ENCODE measurements at places on chromosomes 1 and 21.

GRCh38 chr1:54239035-54239383 is 39.0 kb downstream of the MRPL37 start:
- DNase-seq, result no peak
- H3K4me1 ChIP-seq, result peaks cover 15% of the 10 kb centered on the region
- H3K4me3 ChIP-seq, result no peak overlapping the region
- peaks cover 36% of the 10 kb centered on the region for H3K36me3 ChIP-seq
- no peak overlapping the region for H3K27ac ChIP-seq

DNA sequence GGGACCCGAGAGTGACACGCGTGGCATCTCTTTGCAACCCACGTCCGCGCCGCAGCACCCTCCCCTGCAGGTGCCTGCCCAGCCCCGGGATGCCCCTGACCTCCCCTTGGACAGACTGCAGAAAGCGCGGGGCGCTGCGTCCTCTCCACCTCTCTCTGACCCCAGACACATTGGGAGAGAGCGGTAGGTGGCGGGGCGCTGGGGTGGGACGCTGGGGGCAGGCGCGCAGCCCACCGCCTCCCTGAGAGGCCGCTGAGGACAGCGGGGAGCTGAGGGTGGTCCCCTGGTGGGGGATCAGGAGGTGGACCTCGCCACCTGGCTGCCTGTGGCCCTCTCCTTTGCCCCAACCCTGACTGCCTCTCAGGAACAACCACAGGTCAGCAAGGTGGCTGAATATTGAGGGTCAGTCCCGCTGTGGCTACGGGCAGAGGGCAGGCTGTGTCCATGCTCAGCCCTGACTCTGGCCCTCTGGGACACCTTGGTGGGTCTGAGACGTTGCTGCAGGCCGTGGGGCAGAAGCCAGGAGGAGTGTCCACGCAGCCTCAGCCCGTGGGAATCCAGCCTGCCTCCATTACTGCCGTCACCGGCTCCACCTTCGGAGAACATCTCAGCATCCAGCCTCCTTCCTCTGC is 761 bp upstream of the UBE2J2 start:
- peaks cover 39% of the 10 kb centered on the region for H3K4me1 ChIP-seq
- no peaks in the 10 kb centered on the region for H3K27me3 ChIP-seq
- peak overlapping the region; percentile 55 for H3K27ac ChIP-seq
- peaks cover 29% of the 10 kb centered on the region for H3K36me3 ChIP-seq

DNA sequence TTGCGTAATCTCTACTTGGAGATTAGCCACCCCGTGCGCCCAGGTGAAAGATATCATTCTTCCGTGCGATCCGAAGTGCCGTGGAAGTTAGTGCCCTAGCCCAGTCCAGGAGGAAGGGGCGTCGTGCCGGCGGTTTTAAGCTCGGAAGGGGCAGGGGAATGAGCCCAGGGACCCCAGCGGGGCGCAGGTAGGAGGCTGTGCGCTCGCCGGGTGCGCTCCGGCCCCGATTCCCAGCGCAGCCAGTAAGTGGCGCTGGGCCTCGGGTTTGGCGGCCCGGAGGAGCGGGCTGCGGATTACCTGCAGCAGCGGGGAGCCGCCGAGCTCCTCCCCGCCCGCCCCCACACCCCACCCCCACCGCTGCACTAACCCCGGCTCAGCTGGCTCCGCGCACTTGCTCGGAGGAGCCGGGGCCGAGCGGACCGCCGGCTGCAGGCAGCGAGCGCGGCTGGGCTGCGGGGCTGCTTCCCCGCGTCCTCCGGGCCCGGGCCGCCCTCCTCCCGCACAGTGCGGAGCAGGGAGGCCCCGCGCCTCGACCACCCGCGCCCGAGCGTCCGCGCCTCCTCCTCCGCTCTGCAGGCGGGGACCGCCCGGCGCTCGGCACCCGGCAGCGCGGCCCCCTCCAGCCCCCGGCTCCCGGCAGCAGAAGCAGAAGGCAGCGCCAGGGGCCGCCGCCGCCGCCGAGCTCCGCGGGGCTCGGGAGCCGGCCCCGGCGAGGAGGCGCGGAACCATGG is at the start of gene RYR2:
TSS of gene RYR2 (plus strand) at position 390 of the 731 bp plus-strand sequence. CDS start at position 728, 338 bp downstream.
- peaks cover 4% of the 10 kb centered on the region for H3K36me3 ChIP-seq
- peaks cover 4% of the 10 kb centered on the region for H3K4me1 ChIP-seq
- no peak for DNase-seq
- H3K27me3 ChIP-seq, result peaks cover 46% of the 10 kb centered on the region
- H3K27ac ChIP-seq, result peak within 1 kb of the TSS; percentile 37

DNA sequence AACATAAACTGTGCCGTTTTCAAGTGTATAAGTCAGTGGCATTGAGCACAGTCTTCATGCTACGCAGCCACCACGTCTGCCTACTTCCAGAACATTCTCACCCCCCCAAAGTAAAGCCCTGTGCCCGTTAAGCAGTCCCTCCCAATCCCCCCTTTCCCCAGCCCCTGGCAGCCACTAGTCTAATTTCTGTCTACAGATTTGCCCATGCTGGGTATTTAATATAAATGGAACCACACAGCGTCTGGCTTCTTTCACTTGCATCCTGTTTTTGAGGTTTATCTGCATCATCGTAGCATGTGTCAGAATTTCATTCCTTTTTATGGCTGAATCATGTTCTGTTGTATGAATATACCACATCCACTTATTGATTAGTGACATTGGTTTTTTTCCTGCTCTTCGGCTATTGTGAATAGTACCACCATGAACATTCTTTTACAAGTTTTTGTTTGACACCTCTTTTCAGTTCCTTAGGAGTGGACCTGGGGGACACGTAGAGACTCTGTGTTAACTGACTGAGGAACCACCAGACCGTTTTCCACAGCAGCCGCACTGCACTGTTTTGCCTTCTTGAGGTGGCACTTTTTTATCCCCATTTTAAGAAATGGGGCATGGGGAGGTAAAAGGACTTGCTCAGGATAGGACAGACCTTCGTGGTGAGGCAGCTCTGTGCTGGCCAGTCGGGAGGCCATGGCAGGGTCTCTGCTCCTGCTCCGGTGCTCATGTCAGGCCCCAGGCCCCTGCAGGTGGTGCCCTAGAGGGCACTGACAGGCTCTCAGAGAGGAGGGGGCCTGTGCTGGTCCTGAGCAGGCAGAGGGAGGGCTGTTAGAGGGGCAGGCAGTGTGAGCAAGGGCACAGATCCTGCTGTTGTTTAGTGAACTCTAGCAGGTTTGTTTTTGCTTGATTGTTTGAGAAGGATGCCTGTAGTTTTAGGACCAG is 123.8 kb downstream of the PCBP3 start:
- H3K27ac ChIP-seq, result peak overlapping the region; percentile 82
- no peaks in the 10 kb centered on the region for H3K36me3 ChIP-seq
- H3K4me3 ChIP-seq, result peak overlapping the region; percentile 30
- no peaks in the 10 kb centered on the region for H3K27me3 ChIP-seq

GRCh38 chr1:165075725-165076370 is 280.7 kb downstream of the LMX1A start:
- H3K4me1 ChIP-seq, result no peaks in the 10 kb centered on the region
- no peaks in the 10 kb centered on the region for H3K27me3 ChIP-seq
- H3K27ac ChIP-seq, result no peak overlapping the region
- no peak for DNase-seq
- no peak overlapping the region for H3K4me3 ChIP-seq

GRCh38 chr1:82019508-82019907 is 218.8 kb downstream of the ADGRL2 start:
- no peaks in the 10 kb centered on the region for H3K4me1 ChIP-seq
- no peak overlapping the region for H3K27ac ChIP-seq
- DNase-seq, result no peak

- no peak overlapping the region for H3K27ac ChIP-seq
- H3K36me3 ChIP-seq, result no peaks in the 10 kb centered on the region
- H3K4me3 ChIP-seq, result no peak overlapping the region
Measured at GRCh38 chr21:45468971-45469272, 64.0 kb downstream of the COL18A1 start.

GRCh38 chr21:45386728-45387371 is 18.1 kb upstream of the COL18A1 start:
- no peak for DNase-seq
- H3K4me3 ChIP-seq, result no peak overlapping the region
- H3K27me3 ChIP-seq, result no peaks in the 10 kb centered on the region
- H3K4me1 ChIP-seq, result no peaks in the 10 kb centered on the region

DNA sequence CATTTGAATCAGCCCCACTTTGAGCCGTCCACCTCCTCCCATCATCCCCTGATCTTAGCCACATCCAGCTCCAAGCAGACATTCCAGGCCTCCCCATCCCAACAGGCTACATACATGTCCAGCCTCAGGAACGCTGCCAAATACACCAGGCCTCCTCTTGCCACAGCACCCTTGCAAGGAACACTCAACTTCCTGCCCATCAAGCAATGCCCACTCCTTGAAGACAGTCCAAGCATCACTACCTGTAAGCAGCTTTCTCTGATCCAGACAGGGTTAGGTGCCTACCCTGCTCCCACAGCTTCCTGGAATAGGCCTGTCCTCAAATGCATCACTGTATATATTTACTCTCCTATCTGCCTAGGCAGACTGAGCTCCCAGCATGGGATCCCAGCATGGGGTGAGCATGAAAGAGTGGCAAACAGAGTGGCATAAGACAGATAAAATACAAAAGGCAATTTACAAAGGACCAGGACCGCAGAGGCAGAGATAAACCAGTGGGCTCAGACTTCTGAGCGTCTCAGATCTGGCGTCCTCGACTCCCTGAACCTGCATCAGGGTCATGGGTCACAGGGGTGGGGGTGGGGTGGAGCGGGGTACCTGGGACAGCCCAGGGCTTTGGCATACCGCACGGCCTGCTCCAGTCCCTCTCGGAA is 816 bp downstream of the HYI start:
- peaks cover 26% of the 10 kb centered on the region for H3K27me3 ChIP-seq
- peaks cover 29% of the 10 kb centered on the region for H3K36me3 ChIP-seq
- peak overlapping the region; percentile 65 for H3K27ac ChIP-seq

DNA sequence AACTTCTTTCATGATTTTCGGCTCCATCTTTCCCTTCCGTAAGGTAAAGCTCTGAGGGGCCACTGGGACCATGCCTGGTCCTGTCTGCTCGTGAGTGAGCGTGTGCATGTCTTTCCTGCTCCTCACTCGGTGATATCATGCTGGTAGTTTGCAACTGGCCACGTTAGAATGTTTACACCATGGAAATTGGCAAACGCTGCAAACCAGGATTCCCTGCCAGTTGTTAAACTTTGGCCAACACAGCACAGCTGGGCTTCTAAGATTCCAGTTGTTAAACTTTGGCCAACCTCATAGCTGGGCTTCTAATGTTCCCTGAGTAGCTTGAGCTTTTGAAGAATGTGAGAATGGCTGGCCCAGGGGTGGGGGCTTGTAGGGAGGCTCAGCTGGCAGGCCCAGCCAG is 68.0 kb upstream of the ACTL8 start:
- no peaks in the 10 kb centered on the region for H3K36me3 ChIP-seq
- no peak for DNase-seq
- no peak overlapping the region for H3K27ac ChIP-seq
- H3K4me3 ChIP-seq, result no peak overlapping the region
- peaks cover 2% of the 10 kb centered on the region for H3K4me1 ChIP-seq
- no peaks in the 10 kb centered on the region for H3K27me3 ChIP-seq

DNA sequence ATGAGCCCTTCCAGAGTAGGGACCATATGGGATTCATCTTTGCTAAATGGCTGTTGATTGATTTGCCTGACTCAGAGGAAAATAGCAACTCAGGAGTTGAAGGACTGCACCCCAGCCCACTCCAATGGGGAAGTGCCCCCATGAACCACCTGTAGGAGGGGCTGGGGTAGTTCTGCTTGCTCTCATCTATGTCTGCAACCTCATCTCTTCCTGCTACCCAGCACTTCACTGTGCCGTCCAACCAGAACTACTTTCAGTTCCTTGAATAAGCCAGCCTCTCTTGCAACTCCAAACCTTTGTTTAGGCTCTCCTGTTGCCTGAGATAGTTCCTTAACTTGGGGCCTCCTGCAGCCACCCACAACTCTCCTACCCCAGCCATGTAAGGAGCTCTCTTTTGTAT is 26.6 kb downstream of the BEND5 start:
- no peaks in the 10 kb centered on the region for H3K27me3 ChIP-seq
- peaks cover 2% of the 10 kb centered on the region for H3K36me3 ChIP-seq
- H3K27ac ChIP-seq, result no peak overlapping the region

DNA sequence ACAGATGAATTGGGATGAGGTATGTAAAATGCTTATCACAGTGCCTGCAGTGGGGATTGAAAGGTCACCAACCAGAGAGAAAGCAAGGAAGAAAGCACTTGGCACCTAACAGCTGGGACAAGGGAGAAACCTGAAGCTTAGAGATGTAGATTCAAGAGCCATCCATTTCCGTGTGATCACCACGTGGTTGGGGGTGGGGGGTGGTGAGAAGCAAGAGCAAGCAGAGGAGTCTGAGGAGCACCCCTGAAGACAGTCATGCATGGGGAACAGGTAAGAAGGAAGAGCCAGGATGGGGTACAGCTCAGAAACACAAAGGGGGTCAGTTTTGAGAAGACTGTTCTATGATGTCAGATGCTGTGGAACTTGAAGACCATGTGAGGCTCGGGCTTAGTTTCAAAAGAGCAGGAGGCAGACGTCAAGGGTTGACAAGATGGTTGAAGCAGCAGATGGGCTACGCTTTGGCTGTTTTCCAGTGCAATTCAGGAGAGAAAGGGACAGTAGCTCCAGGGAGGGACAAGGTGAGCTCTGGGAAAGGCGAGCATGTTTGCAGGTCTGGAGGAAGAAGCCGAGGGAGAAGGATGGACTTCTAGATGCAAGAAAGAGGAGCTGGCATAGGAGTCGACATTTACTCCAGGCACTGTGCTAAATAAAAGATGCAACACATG is 17.4 kb downstream of the KANK4 start:
- H3K36me3 ChIP-seq, result no peaks in the 10 kb centered on the region
- H3K27me3 ChIP-seq, result no peaks in the 10 kb centered on the region
- H3K4me1 ChIP-seq, result no peaks in the 10 kb centered on the region
- no peak for DNase-seq
- no peak overlapping the region for H3K27ac ChIP-seq
- no peak overlapping the region for H3K4me3 ChIP-seq

DNA sequence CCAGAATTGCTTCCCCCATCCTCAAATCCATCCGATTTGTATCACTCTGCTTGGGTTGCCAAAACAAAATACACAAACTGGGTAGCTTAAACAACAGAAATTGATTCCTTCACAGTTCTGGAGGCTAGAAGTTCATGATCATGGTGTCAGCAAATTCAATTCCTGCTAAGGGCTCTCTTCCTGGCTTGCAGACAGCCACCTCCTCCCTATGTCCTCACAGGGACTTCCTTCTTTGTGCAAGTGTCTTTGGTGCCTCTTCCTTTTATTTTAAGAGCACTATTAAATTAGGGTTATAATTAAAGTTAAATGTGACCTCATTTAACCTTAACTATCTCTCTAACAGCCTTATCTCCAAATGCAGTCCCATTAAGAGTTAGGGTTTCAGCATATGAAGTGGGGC is 112.8 kb downstream of the PLPP3 start:
- H3K4me3 ChIP-seq, result no peak overlapping the region
- no peak overlapping the region for H3K27ac ChIP-seq
- no peak for DNase-seq
- H3K4me1 ChIP-seq, result no peaks in the 10 kb centered on the region
- H3K36me3 ChIP-seq, result no peaks in the 10 kb centered on the region
- H3K27me3 ChIP-seq, result no peaks in the 10 kb centered on the region

- H3K4me3 ChIP-seq, result no peak overlapping the region
- no peak for DNase-seq
- no peak overlapping the region for H3K27ac ChIP-seq
- no peaks in the 10 kb centered on the region for H3K27me3 ChIP-seq
Measured at GRCh38 chr1:98112626-98113025, 191.8 kb upstream of the DPYD start.

GRCh38 chr1:19087017-19087736 is 122.9 kb downstream of the UBR4 start:
- peaks cover 20% of the 10 kb centered on the region for H3K4me1 ChIP-seq
- H3K36me3 ChIP-seq, result peaks cover 62% of the 10 kb centered on the region
- H3K27ac ChIP-seq, result no peak overlapping the region
- no peak overlapping the region for H3K4me3 ChIP-seq
- no peak for DNase-seq

- no peaks in the 10 kb centered on the region for H3K4me1 ChIP-seq
- DNase-seq, result no peak
- H3K36me3 ChIP-seq, result no peaks in the 10 kb centered on the region
- no peak overlapping the region for H3K4me3 ChIP-seq
- no peaks in the 10 kb centered on the region for H3K27me3 ChIP-seq
Measured at GRCh38 chr1:176959191-176959820, 205.2 kb downstream of the ASTN1 start.
